ENCODE measurements at places on chromosomes 12 and 14.

DNA sequence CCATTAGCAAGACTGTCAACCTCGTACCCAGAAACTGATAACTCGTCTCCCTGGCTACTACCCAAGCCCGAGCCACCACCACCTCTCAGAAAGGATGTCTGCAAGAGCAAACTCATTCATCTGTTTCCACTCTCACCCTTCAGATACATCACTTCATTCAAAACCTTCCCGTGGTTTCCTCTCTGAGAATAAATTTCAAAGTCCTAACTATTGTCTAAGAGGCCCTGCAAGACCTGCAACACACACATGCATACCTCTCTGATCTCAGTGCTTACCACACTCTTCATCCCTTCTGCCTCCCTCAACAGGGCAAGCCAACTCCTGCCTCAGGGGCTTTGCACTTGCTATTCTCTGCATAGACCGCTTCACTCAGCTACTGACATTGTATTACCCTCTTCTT, 40.6 kb downstream of the PPP1R13B start:
- no peak for DNase-seq

- peak; percentile 20 for DNase-seq
Observed at GRCh38 chr12:13179211-13180074, 17.1 kb upstream of the EMP1 start.

GRCh38 chr14:104993306-104993705, 7.7 kb downstream of the CLBA1 start:
- DNase-seq: no peak

- no peak for DNase-seq
Observed at GRCh38 chr14:84225268-84225667, 1304.7 kb upstream of the FLRT2 start.

DNA sequence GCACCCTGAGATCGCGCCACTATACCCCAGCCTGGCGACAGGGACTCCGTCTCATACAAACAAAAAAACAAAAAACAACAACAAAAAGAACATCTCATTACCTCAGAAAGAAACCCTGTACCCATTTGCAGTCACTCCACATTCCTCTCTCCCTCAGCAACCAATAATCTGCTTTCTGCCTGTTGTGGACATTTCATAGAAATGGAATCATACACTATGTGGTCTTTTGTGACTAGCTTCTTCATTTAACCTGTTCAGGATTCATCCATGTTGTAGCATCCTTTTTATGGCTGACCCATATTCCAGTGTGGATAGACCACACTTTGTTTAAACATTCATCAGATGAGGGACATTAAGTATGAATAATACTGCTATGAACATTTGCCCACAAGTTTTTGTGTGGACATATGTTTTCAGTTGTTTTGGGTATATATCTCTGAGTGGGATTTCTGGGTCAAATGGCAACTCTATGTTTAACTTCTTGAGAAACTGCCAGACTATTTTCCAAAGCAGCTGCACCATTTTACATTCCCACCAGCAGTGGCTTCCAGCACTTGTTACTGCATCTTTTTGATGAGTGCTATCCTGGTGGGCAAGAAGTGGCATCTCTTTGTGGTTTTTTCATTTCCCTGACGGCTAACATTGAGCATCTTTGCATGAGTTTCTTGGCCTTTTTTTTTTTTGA, 5.9 kb upstream of the RCOR1 start:
- DNase-seq: no peak

- DNase-seq: no peak
Observed at GRCh38 chr12:103793046-103793445, 48.0 kb downstream of the NT5DC3 start.

GRCh38 chr14:68412505-68413465, 380.1 kb downstream of the ZFP36L1 start:
- no peak for DNase-seq

GRCh38 chr14:75896341-75896740, 85.5 kb downstream of the TGFB3 start:
- no peak for DNase-seq

DNA sequence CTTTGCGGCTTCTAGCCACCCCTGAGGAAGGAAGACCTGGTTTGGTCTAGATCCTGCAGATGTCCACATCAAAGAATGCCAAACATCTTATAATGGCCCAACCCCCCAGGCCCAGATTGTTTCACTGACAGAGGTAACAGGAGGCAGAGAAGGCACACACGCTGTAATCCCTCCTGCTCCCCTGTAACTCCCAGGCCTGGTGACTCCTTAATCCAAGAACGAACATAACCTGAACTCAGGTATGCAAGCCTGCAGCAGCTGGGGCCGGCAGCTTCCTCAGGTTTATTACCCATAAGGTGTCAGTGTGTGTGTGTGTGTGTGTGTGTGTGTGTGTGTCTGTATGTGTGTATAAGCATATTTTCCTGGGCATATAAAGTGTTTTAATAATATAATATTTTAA, 52.7 kb downstream of the ERH start:
- DNase-seq: no peak

GRCh38 chr12:57904848-57905811, 36.2 kb upstream of the ATP23 start:
- peak; percentile 75 for DNase-seq

DNA sequence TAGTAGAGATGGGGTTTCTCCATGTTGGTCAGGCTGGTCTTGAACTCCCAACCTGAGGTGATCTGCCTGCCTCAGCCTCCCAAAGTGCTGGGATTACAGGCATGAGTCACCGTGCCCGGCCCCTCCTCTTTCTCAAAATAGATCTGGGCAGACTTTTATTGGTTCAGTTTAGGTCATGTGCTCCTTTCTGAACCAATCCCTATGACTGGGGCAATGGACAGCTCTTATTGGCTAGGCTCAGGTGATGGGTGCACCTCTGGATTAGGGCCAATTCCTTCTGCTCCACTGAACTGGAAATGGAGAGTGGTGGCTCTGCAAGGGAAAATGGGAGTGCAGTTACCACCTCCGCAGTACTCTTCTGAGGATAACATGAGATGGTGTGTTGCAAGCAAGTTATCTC, 6.2 kb upstream of the ATP6V0A2 start:
- DNase-seq: no peak

DNA sequence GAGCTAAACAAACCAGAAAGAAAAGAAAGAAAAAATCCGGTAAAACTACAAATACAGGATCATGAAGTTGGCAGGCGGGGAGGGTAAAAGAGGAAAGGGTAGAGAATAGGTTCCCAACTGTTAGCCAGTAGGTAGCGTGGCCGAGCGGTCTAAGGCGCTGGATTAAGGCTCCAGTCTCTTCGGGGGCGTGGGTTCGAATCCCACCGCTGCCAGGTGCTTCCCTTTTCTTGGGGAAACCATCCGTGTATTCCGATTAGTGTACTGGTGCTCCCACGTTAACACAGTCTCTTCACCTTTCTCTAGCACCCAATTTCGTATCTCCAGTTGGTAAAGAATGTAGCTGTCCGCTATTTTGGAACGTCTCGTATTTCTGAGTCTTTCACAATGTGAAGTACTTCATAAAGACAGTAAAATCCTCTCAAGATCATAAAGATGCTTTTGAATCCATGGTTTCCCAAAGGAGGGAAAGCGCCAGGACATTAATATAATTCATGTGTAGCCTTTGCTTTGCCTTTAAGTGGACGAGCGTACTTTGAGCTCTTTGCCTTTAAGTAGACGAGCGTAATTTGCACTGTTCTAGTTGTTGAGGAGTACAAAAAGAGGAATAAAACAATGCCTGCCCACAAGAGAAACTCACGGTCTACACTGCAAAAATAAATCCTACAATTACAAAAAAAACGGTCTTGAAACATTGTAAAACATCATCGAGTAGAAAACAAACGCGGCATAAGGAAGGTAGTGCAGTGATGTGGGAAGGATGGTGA, 19.0 kb upstream of the RNASE12 start:
- peak; percentile 33 for DNase-seq

DNA sequence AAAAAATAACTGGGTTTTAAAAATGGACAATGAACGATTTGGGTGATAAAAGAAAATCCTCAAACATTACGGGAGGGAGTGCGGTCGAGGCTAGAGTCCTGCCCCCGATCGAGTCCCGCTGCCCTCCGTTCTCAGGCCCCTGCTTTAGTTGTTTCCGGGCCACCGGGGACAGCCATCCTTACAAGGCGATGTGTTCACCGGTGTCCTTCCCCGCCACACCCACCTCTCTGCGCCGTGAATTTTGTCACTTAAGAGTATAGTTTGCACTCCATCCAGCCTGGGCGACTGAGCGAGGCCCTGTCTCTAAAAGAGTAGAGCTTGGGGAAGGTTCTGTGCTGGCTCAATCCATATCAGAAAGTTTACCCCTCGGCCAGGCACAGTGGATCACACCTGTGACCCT, 2.9 kb downstream of the ULK1 start:
- DNase-seq: no peak

GRCh38 chr14:36477266-36477665, 42.8 kb downstream of the NKX2-1 start:
- no peak for DNase-seq

DNA sequence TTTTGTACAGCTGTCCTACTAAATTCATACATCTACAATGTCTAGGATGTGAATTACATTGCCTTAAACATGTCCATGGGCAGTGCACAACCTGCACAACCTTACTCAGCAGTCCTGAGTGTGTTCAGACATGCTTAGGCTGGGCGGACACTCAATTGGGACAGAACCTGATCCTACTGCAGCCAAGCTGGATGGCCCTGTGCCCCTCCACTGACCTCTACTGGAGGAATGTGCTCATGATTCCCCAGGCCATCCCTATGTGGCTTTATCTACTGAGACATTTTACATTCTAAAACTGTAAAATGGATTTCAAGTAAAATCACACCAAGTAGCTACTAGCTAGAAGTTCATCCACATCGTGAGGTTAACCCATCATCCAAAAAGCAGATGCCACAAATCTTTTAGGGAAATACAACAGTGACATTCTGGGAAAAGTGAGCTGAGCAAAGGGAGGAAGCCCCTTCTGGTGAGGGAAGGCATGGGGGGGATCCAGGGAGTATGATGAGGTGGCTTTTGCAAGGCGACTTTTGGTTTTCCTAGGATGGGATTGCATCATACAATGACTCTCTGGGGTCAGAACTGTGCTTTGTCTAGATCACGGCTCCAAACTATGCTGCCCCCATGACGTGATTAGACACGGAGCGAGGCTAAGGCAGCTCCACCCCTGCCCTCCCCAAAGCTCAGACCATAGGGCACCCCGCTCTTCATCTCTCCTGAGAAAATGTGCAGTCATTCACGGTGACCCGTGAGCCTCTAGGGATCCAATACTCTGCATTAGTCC, 911.7 kb upstream of the TMEM132C start:
- DNase-seq: no peak

- DNase-seq: no peak
Observed at GRCh38 chr12:115349711-115350110, 665.7 kb upstream of the TBX3 start.

DNA sequence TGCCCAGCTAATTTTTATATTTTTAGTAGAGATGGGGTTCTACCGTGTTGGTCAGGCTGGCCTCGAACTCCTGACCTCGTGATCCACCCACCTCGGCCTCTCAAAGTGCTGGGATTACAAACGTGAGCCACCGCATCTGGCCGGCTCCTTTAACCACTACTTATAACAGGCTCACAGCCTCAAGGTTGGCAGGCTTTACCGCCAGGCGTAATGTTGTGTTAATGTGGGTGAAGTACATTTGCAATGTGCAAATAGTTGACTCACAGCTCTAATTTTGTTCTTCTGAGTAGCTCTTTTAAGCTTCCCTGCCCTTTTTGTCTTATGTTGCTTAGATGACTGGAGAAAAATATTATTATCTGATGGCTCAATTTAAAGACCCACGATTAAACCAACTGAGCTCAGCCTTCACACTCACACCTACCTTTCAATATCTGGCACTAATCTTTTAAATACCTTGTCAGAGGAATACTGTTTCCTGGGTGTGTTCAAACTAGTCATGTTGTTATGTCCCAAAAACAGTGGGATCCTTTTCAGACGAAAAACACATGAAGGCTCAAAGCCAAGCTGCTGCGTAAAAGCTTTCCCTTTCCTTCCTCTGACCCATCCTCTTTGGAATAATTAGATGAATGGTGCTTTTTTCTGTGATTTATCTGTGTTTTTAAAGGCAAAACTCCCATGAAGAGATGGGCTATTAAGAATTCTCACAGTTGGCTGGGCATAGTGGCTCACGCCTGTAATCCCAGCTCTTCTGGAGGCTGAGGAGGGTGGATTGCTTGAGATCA, 57.2 kb upstream of the USP44 start:
- no peak for DNase-seq

- DNase-seq: no peak
Observed at GRCh38 chr12:49170924-49171323, 18.0 kb downstream of the TUBA1A start.

DNA sequence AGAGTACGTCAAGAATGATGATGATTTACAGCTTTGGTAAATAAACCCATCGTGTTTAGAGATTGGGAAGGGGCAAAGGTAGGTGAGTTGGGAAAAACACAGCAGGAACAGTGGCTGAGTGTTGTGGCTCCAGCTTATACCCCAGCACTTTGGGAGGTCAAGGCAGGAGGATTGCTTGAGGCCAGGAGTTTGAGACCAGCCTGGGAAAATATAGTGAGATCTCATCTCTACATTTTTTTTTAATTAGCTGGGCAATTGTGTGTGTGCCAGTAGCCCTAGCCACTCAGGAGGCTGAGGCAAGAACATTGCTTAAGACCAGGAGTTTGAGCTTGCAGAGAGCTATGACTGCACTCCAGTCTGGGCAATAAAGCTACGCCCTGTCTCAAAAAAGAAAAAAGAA, 77.1 kb downstream of the RASSF9 start:
- DNase-seq: no peak

DNA sequence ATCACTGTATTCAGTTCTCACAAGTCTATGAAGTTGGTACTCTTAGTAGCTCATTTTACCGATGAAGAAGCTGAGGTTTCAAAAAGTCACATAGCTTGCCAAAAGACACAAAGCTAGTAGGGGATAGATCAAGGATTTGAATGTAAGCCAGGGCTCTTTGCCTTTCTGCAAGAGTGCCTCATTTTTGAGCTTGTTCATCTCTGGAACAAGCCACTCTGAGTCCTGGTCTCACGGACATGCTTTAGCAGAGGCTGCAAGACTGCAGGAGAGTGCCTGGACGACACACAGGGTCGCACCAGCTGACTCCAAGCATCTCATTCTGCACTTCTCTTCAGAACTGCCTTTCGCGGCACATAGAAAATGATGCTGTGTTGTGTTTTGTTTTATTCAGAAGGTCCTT, 3.7 kb downstream of the NUAK1 start:
- no peak for DNase-seq

GRCh38 chr14:80982711-80983110, 27.3 kb downstream of the TSHR start:
- no peak for DNase-seq
